GM23338 (cell line): ENCODE measurements at places on chromosomes 3 and 15. TPM values are rescaled to one million over a fixed set of nuclear protein-coding genes. Genes with fewer than 3 reads are reported as not detected.

The OR5H6 gene
- total RNA-seq: not detected in 2 replicates

The PLA2G4E gene
- total RNA-seq: not detected in 2 replicates

- no peaks in the 10 kb centered on the region for H3K36me3 ChIP-seq
- no peak overlapping the region for H3K4me3 ChIP-seq
- peaks cover 27% of the 10 kb centered on the region for H3K4me1 ChIP-seq
- H3K27ac ChIP-seq: no peak overlapping the region
Observed at GRCh38 chr3:130851277-130851676, 42.6 kb upstream of the ATP2C1 start.

DNA sequence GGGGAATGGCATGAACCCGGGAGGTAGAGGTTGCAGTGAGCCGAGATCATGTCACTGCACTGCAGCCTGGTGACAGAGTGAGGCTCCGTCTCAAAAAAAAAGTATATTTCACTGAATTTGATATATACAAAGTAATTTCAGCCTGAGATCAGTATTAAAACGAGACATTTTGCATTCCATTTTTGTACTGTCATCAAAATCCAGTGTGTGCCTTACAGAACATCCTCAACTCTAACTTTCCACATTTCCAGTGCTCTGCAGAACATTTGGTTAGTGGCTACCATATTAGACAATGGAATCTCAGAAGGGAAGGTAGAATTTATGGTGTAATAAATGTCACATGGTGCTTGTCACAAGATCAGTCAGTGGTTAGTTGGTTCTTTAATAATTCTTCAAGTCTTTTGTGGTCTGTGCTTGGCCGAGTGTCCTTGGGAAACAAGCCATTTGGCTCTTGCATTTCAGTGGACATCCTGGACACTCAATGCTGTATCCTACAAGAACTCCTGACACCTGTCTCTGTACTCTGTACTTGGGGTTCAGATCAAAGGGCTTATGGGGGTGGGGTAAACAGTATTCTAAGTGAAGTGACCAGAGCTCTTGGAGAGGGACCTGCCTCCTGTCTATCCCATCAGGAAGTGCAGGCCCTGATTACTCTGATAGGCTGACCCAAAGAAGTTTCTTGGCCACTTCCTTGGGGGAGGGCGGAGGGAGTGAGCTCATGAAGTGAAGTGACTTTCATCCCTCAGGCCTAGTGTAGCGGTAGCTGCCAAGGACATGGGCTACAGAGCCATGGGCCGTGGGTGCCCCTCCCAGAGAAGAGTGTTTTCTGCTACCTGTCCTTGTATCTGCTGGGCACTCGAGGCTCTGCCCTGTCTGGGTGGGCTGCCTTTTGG lies 3.7 kb downstream of the ACVR2B start:
- no peak overlapping the region for H3K27ac ChIP-seq
- H3K27me3 ChIP-seq: no peaks in the 10 kb centered on the region
- H3K4me1 ChIP-seq: peaks cover 32% of the 10 kb centered on the region
- peak; percentile 33 for DNase-seq
- H3K36me3 ChIP-seq: no peaks in the 10 kb centered on the region

DNA sequence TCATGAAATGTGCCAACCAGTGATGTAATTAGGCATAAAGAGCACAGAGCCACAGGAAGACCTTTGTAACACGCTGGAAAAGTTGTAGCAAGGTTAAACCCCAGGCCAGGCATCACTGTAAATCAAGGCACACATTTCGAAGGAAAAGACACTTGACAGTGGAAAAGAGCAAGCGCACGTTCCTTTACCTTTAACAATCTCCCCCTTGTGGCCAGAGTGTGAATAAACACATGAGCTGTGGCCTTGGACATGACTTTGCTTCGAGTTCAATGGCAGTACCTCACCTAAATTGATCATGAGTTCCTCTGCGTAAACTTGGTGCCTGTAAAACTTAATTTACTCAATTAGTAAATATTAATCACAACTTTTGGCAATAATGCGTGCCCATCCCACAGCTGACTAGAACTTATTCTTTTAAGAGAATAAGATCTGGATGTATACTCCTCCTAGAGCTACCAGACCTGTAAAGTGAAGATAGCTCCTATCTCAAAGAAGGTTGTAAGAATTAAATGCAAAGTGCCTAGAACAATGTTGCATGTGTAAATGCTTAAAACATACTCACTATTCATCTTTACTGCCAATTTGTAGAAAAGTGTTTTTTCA lies 757.0 kb upstream of the NECTIN3 start:
- H3K4me3 ChIP-seq: no peak overlapping the region
- no peak overlapping the region for H3K27ac ChIP-seq

- no peaks in the 10 kb centered on the region for H3K27me3 ChIP-seq
- H3K36me3 ChIP-seq: no peaks in the 10 kb centered on the region
- no peaks in the 10 kb centered on the region for H3K4me1 ChIP-seq
Observed at GRCh38 chr3:127259882-127260281, 28.0 kb downstream of the PRR20G start.

GRCh38 chr3:126156468-126156867 lies 23.9 kb downstream of the ALDH1L1 start:
- H3K4me3 ChIP-seq: no peak overlapping the region
- no peak overlapping the region for H3K27ac ChIP-seq
- no peaks in the 10 kb centered on the region for H3K36me3 ChIP-seq
- DNase-seq: peak; percentile 15
- no peaks in the 10 kb centered on the region for H3K4me1 ChIP-seq

DNA sequence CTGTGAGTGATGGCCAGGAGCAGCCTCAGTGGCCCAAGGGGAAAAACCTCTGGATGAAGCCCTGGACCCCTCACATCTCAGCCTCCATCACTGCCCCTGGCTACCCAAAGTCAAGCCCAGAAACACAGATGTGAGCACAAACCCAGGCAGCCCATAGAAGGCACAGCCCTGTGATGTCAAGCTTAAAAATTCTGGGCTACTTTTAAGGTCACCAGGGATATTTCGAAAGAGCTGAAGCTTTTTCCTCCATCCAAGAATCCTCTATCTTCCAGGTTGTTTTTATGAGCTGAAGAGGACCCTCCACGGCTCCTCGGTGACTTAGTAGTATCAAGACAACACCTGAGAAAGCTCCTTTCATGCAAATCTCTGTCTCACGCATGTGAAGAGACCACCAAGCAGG lies 11.5 kb downstream of the LIPC start:
- H3K27me3 ChIP-seq: no peaks in the 10 kb centered on the region
- peak overlapping the region; percentile 81; the same call in 1 of the 2 replicates for H3K27ac ChIP-seq
- H3K4me3 ChIP-seq: no peak overlapping the region
- H3K36me3 ChIP-seq: no peaks in the 10 kb centered on the region
- H3K4me1 ChIP-seq: peaks cover 37% of the 10 kb centered on the region
- no peak for DNase-seq

DNA sequence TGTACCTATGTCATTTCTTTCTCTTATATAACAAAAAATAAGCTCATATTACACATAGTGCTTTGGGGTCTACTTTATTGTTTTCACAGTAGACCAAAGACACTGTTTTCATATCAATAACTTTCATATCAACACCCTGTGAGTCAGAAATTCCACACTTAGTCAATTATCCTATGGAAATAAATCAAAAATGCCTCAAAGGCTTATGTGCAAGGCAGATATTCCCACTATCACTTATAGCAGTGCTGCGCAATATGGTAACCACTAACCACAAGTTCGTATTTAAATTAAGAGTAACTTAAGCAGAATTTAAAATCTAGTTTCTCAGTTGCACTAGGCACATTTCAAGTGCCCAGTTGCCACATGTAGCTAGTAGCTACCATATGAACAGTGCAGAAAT lies 15.9 kb downstream of the SCG3 start:
- no peaks in the 10 kb centered on the region for H3K27me3 ChIP-seq
- DNase-seq: no peak
- H3K4me1 ChIP-seq: no peaks in the 10 kb centered on the region
- H3K36me3 ChIP-seq: peaks cover 15% of the 10 kb centered on the region

GRCh38 chr15:53448232-53449015 lies 311.0 kb downstream of the WDR72 start:
- DNase-seq: no peak
- no peaks in the 10 kb centered on the region for H3K4me1 ChIP-seq
- no peak overlapping the region for H3K27ac ChIP-seq
- H3K27me3 ChIP-seq: no peaks in the 10 kb centered on the region

GRCh38 chr3:88936831-88937230 lies 170.6 kb upstream of the EPHA3 start:
- H3K27ac ChIP-seq: no peak overlapping the region
- no peak overlapping the region for H3K4me3 ChIP-seq
- H3K36me3 ChIP-seq: no peaks in the 10 kb centered on the region
- no peak for DNase-seq
- H3K4me1 ChIP-seq: no peaks in the 10 kb centered on the region

GRCh38 chr15:40330368-40330836 lies 6.9 kb downstream of the INAFM2 start:
- no peaks in the 10 kb centered on the region for H3K36me3 ChIP-seq
- peaks cover 4% of the 10 kb centered on the region for H3K27me3 ChIP-seq
- no peak for DNase-seq
- H3K4me3 ChIP-seq: no peak overlapping the region

- H3K27ac ChIP-seq: no peak overlapping the region
- H3K36me3 ChIP-seq: no peaks in the 10 kb centered on the region
- 0 out of 2 replicates have a peak, but pooled peaks cover 5% of the 10 kb centered on the region for H3K4me1 ChIP-seq
- DNase-seq: no peak
Observed at GRCh38 chr3:116242825-116243224, 202.5 kb downstream of the LSAMP start.
